ENCODE measurements at places on chromosomes 4 and X.

DNA sequence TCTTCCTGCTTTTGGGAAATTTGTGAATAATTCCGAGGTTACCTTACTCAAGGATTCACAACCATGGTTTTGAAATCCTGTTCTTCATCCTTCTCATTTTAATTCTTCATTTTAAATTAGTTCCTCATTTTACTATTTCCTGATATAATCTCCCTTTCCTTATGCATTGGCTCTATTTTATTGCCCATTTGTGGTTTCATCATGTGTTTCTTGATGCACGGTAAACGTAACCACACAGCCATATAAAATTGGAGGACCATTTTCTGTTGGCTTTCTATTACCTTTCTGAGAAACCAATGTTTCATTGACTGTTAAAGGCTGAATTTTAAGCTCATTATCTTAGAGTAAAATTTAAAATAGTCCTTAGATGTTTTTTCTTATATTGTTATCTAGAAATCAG, 100.3 kb upstream of the NDST4 start:
- no peak for DNase-seq

GRCh38 chr4:33948921-33949320, 2295.4 kb downstream of the ARAP2 start:
- DNase-seq = no peak

- peak; percentile 79 for DNase-seq
Observed at GRCh38 chrX:21725496-21725895, 32.4 kb downstream of the SMPX start.

- peak; percentile 58 for DNase-seq
Observed at GRCh38 chrX:71095981-71096759, 519 bp downstream of the FOXO4 start.

DNA sequence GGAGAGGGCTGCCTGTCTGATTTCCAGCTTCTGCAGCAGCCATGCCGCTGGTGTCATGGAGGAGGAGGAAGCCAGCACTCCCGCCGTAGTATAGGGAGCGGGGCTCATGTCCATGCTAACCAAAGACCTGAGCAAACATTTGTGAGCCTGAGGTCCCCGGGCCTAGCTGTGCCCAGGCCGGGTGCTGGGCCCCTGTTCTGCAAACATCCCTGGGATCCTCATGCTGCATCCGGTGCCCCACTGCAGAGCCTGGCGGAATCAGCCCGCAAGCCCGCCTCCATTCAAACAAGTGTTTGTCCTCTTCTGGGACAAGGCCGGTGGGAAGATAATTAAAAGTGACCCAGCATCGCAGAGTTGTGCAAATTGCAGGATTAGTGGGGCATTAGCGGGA, 106.3 kb downstream of the SORCS2 start:
- DNase-seq = no peak

- DNase-seq = no peak
Observed at GRCh38 chr4:10496200-10496599, 39.0 kb upstream of the ZNF518B start.

DNA sequence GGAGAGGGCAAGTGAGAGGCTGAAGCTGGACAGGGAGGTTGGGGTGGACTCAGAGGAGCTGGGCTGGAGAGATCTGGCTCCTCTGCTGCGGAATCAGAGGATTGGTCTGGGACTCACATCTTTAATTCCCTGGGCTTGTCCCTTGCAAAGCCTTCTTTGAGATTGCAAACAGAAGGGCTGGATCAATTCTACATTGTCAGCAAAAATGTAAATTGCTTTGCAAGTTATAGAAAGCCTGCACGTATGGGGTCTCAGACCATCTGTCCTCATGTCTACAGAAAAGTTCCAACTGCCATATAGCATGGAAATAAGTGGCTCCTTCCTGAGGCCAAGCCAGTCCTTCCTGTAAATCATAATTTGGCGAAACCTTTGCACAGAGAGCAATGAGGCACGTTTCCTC, 449.6 kb downstream of the UBE2NL start:
- no peak for DNase-seq

DNA sequence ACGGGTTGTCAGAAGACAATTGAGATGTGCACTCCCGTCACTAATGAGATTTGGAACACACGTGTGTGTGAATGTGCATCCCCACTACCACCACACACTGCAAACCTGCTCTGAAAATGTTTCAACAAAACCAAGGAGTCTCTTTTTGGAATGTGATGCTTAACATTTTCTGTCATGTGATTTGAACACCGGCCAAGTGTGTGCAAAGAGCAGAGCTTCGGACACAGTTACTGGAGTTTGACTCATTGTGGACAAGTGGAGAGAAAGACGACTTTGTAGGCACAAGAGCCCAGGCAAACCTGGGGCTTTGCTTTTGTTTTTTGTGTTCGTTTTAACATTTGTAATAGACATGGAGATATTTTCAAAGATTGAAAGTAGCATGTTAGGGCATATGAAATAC, 49.2 kb downstream of the CCKAR start:
- no peak for DNase-seq

DNA sequence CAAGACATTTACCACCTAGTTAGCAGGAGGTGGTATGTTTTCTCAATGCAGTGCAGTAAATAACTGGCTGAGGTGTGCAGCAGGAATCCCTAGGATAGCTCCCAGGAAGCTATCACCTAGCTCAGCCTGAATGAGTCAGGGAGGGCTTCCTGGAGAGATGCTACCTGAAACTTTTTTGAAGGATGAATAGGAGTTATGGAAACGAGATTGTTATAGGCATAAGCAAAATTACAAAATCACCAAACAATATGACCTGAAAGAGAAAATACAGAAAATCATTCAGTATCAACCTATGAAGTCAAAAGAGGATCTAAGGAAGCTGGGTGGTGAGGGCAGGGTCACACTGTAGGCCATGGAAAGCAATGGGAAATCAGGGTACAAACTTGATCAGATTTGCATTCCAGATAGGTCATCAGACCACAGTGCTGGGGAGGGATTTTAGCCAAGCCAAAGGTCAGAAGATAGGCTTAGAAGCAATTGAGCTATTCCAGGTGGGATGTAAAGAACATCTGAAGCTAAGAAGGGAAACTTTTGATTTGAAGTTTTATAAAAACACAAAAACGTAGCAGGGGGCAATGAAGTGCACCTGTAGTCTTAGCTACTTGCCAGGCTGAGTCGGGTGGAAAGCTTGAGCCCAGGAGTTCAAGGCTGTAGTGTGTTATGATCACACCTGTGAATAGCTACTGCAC, 11.3 kb downstream of the AREG start:
- DNase-seq = no peak

- no peak for DNase-seq
Observed at GRCh38 chr4:155734065-155734464, 24.8 kb upstream of the GUCY1B1 start.

DNA sequence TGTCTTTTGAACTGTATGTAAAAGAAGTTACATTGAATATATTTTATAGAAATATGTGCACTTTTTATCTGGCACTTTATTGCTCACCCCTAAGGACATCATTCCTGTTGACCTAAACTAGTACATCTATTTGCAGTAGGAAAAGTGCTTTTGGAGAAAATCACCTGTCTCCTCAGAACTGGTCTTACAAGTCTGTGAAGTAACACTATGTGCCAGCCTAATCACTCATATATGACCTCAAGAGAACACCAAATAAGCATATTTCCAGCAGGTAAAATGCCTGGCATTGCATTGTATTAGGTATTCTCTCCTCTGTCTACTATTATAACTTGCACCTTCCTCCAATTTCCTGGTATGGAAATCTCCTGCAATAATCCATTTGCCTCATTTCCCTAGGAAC, 4.0 kb upstream of the GASK1B start:
- no peak for DNase-seq

DNA sequence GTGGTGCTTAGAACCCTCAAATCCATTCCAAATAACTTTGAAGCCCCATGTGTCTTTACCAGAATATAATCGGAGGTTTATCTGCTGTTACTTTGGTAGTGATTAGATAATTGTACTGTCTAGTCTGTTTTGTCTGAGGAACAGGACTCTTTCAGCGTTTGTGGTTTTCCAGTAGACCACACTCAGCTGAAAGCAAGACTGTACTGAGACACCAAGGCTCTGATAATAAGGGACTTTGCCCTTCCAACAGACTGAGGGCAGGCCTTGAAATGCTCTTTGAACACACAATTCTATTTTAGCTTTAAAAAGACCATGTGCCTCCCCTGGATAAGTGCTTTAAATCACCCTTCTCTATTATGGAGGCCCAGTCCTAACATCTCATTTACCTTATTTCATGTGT, 76.1 kb downstream of the KLHL8 start:
- DNase-seq = no peak

GRCh38 chr4:169900241-169900845, 125.9 kb downstream of the MFAP3L start:
- no peak for DNase-seq

- peak; percentile 19 for DNase-seq
Observed at GRCh38 chrX:144335402-144335801, 451.5 kb downstream of the UBE2NL start.

- DNase-seq = no peak
Observed at GRCh38 chr4:87939978-87940690, 35.4 kb upstream of the SPP1 start.

- no peak for DNase-seq
Observed at GRCh38 chr4:149881744-149882143, 66.1 kb upstream of the IQCM start.

DNA sequence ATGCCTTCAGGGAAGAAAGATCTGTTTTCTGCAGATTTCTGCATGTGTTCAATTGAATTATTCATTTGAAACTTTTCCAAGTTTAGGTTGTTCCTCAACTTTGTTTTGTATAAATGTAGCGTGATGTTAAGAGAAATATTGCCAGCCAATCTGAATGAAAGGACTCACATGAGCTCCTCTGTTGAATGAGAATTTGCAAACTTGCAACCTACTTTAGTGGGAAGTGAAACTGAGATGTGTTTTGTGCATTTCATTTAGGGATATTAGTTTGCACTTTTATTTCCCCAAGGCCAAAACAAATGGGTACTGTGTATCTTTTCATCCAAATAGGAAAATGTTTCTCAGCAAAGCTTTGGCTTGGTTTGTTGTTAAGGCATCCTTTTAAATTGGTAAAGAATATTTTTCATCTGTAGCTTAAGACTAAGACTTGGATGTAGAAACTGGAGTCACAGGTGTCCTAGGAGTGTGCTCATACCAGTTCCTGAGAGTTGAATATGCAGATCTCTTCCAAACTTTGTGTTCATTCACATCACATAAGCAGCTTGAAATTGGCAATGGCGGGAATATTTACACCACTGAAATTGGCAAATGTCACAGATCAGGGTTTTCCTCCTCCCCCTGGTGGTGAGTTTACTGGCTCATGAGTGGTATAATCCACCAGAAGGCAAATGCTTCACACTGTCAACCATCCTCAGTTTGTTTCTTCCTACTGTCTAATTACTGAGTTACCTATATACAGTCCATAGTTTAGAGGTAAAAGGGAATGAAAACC, 193.6 kb upstream of the BANK1 start:
- no peak for DNase-seq

DNA sequence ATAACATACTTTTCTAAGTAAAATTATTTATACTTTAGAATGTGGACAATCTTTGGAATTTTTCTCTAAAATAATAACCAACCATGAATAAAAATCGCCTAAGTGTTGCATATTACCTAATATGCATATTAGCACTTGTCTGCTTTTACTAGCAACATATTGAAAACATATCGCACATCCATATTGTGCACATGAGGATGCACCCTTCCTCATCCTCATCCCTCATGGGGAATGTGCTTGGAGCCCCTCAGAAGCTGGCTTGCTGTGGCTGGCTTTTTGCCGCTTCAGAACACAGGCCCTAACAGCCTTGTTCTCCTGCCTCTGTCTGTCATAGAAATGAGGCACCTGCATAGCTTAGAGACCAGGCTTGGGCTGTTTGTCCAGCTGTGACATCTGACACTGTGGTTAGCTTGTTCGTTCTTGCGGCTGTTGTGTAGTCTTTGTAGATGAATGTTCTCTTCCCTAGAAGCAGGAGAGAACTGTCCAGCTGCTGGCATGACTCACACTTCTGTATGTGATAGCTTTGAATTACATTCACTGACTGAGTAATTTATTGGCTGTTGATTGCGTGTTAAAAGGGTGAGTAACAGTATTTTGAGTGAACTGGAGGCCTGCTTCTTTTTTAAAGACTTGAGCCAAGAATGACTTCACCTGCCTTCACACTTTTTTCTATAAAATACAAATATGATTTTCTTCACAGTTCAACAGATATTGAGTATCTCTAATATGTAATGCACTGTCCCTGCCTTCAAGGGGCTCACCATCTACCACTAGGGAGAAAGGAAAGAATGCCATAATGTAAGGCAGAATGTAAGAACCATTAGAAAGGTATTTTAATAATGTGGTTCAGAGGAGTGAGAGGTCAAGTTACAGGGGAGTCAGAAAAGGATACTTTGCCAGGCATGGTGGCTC, 81.9 kb downstream of the HMGB2 start:
- DNase-seq = no peak

DNA sequence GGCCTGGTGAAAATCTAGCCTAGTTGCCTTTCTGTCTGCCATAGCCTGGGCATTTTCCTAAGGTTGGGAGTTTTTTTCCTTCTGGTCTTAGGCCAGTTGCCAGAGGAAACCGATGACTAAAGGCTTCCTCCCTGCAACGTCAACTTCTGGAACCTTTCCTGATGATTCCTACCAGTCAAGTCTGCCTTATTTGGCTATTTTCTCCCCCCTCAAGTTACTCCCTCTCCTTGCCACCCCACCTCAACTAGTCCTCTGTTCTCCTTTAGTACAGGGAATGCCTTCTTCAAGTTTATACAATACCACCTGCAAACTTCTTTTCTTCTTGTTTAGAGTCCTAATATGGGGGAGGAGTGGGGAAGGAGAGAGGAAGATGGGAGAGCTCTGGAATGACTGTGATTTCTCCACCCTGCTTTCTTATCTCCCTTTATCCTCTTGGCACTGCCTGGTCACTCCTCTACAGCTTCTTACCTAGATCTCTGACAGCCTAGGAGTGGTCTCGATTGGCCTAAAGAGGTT, 10.6 kb downstream of the MSN start:
- DNase-seq = no peak

DNA sequence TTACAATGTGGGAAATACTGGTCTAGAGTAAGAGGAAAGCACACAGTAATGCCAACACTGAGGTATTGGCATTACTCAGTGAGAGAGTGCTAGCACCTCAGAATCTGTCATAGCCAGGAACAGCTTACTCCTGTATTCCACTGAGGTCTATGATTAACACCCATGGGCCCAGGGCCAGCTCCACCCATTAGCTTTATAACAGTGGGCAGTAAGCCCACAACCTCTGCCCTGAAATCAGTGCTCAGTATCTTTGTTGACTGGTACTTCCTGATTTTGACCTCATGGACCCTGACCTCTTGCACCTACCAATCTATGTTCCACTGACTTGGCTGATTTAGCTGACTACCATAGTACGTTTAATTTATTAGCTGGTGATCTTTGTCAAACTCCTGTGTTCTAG, 56.1 kb downstream of the LANCL3 start:
- no peak for DNase-seq

DNA sequence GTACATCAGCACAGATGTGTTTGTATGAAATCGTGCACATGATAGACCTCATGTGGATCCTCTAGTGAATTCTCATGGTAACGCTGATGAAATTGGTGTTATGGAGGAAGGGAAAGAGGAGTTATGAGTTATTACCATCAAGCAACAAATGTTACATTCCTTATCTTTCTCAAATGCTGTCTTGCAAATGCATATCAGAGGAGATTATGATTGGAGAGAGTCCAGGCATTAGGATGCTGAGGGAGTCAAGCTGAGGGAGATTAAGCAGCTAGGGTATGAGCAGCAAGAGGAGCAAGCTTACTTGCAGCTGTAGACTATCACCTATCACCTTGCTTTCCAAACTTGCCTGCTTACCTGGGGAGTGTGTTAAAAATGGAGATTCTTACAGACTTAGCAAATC, 36.8 kb upstream of the SFRP2 start:
- DNase-seq = no peak

Data from NCI-H524 (cell line).